GM23338 (cell line): ENCODE measurements at places on chromosomes 5 and 9. TPM values are rescaled to one million over a fixed set of nuclear protein-coding genes. Genes with fewer than 3 reads are reported as not detected.
A peak's percentile ranks its signal among the peaks of the same experiment; 100 is the strongest.

DNA sequence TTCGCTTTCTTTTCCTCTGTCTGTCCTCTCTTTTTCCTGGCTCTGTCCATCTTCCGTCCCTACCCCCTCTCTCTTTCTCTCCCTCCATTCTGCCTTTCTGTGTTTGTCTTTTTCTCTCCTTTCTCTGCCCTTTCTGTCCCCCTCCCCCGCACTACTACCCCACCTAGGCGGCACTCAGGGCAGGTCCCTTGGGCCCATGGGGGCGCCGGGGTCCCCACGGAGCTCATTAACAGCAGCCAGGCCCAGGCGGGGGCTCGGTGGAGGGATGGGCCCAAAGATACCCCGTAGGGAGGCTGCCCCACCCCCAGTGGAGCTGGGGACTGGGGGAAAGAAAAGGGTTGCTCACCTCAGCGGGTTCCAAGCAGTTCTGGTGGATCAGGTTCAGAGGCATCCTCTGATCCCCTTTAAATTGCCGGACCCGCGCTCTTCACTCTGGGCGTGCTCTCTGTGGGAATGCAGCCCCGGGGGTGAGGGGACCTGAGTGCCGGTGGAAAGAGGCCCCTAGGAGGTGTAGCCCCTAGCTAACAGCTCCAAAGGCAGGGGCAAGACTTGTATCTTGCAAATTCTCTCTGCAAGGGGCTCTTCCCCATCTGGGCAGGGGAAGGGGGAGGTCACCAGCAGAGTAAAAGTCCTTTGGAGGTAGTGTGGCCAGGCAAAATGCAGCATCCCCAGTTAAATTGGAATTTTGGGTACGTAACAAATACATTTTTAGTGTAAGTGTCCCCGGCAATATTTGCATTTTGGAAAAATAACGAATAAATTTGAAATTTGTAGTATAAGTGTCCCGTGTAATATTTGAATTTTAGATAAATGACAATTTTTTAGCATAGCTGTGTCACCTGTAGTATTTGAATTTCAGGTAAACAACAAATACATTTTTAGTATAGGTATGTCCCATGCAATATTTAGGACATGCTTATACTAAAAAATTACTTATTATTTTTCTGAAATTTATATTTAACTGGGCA lies 7.4 kb downstream of the LHX2 start:
- peaks cover 100% of the 10 kb centered on the region for H3K27me3 ChIP-seq
- H3K27ac ChIP-seq, result no peak overlapping the region
- peaks cover 48% of the 10 kb centered on the region for H3K4me1 ChIP-seq
- H3K4me3 ChIP-seq, result peak overlapping the region; percentile 68
- DNase-seq, result peak; percentile 64
- no peaks in the 10 kb centered on the region for H3K36me3 ChIP-seq

DNA sequence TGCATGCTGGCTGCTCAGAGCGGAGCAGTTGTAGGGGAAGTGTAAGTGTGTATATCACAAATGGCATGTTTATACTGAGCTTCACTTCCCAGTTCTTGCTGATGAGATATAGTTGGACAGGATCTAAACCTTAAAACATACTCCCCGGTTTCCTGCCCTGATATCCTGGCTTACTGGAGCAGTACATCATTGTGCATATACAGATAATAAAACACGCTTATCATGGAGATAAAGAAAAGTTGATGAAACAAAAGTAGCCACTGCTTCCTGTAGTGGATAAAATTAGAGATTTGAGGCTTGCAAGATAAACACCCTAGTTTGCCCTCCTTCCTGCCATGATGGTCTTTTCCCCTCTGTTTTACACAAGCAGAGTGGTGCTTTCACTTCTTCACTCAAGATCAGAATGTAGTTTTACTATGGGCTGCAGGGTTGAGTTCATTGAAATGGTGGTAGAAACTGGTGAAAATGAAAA lies 15.0 kb downstream of the NPR3 start:
- no peak overlapping the region for H3K27ac ChIP-seq
- no peaks in the 10 kb centered on the region for H3K27me3 ChIP-seq
- no peak overlapping the region for H3K4me3 ChIP-seq
- no peaks in the 10 kb centered on the region for H3K36me3 ChIP-seq
- DNase-seq, result no peak

DNA sequence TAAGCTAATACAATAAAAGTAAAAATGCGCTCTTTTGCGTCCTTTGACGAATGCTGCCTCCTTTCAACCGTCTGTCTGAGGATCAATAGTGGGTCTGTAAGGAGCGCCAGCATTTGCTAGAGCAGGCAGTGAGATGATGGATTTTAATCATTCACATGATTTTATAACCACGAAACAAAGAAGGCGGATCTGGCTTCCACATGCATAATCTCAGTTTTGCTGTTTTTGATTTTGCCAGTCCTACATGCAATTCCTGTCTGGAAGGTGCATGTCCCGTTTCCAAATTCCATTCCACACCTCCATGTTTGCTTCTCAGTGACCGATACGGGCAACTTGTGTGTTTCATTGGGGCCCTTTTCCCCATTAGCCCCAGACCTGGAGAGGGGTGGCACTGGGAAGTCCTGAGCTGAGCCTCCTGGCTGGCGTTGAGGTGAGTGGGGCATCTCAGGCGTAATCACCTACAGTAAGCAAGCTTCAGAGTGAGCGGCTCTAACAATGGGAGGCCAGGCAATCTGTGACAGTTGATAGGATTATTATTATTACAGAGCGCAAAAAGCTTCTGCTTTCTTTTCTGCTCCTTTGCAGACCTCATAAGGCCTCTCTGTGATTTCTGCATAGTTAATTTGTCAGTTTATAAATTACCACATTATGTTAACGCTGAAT lies 405.4 kb downstream of the ZSWIM6 start:
- DNase-seq, result no peak
- no peaks in the 10 kb centered on the region for H3K36me3 ChIP-seq
- no peaks in the 10 kb centered on the region for H3K27me3 ChIP-seq
- H3K27ac ChIP-seq, result no peak overlapping the region
- H3K4me3 ChIP-seq, result no peak overlapping the region

DNA sequence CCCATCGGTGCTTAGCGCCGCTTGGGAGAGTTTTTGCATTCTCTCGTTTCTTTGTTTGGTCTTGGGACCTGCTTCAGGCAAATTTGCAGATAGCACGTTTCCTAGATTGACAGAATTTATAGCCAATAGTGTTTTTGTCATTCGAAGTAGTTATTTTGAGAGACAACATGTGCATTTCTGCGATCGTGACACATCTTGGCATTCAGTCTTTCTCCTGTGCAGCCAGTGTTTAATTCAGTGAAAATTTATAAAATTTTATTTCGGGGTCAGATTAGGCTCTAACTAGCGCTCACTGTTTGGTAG lies 830 bp downstream of the PRRC1 start:
- H3K4me3 ChIP-seq, result peak overlapping the region; percentile 98
- H3K36me3 ChIP-seq, result peaks cover 24% of the 10 kb centered on the region
- peaks cover 6% of the 10 kb centered on the region; the same call in 1 of the 2 replicates for H3K4me1 ChIP-seq

DNA sequence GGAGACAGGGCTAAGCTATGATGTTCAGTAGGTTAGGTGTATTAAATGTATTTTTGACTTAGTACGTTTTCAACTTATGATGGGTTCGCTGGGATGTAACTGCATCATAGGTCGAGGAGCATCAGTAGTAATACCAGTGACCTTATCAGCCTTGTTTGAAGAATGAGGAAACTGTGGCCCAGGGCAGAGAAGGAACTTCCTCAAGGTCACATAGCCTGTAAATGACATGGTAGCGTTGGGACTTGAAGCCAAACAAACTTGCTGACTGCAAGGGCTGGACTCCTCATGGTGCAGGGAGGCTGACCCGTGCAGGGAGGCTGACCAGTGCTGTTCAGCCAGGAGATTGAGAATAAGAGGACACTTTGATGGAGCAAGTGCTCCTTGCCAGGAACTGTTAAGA lies 21.3 kb upstream of the PTPN3 start:
- DNase-seq, result no peak
- H3K36me3 ChIP-seq, result no peaks in the 10 kb centered on the region
- H3K27ac ChIP-seq, result no peak overlapping the region
- H3K4me3 ChIP-seq, result no peak overlapping the region
- no peaks in the 10 kb centered on the region for H3K27me3 ChIP-seq
- H3K4me1 ChIP-seq, result no peaks in the 10 kb centered on the region

GRCh38 chr5:45694971-45695803 lies 993 bp downstream of the HCN1 start:
- DNase-seq, result peak; percentile 52
- peaks cover 11% of the 10 kb centered on the region; the same call in 1 of the 2 replicates for H3K4me1 ChIP-seq
- no peaks in the 10 kb centered on the region for H3K36me3 ChIP-seq
- peak overlapping the region; percentile 66 for H3K4me3 ChIP-seq

DNA sequence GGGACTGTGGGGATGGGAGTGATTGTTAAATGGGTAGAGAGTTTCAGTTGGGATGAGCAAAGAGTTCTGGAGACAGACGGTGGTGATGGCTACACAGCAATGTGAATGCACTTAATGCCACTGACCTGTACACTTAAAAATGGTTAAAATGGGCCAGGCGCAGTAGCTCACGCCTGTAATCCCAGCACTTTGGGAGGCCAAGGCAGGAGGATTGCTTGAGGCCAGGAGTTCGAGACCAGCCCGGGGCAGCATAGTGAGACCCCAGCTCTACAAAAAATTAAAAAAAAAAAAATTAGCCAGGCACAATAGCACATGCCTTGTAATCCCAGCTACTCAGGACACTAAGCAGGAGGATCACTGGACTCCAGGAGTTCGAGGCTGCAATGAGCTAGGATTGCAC lies 7.7 kb downstream of the LMAN2 start:
- DNase-seq, result no peak
- H3K4me1 ChIP-seq, result no peaks in the 10 kb centered on the region; the same call in 1 of the 2 replicates
- no peak overlapping the region for H3K4me3 ChIP-seq
- H3K27me3 ChIP-seq, result no peaks in the 10 kb centered on the region
- H3K36me3 ChIP-seq, result 0 out of 2 replicates have a peak, but pooled peaks cover 6% of the 10 kb centered on the region

DNA sequence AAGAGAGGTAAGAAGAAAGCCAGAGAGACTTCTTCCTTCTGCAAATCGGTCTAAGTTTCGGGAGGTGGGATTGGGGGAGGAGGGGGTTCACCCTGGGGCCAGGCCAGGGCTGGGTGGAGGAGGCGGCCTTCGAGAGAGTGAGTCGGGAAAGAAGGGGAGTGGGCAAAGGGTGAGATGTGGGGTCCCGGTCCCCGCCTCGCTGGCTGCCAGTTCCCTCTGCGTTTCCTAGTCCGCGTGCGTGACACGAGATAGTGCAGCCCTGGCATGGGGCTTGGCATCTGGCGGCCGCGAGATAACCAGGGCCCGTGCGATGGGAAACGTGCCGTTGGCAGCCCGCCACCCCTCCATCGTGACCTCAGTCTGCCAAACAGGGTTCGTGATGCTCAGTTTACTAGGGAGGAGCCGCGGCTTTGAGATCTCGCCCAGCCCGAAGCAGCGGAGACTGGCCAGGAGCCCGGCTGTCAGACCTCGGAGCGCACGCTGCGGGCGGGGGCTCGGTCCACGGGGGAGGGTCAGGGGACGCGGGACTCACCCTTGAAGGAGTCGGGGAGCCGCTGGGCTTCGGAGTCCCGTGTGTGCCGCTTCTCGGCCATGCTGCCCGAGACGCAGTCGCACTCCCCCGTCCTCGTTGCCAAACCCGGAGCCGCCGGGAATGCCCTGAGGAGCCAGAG lies at the start of gene STOM:
Gene STOM, minus strand, starts transcription at position 656 of the 671 bp plus-strand sequence. Its CDS starts 63 bp downstream, at position 593.
- H3K27ac ChIP-seq, result no peak within 1 kb of the TSS
- H3K4me1 ChIP-seq, result peaks cover 16% of the 10 kb centered on the region
- H3K36me3 ChIP-seq, result no peaks in the 10 kb centered on the region
- peaks cover 10% of the 10 kb centered on the region for H3K27me3 ChIP-seq
- H3K4me3 ChIP-seq, result peak within 1 kb of the TSS; percentile 64

- no peaks in the 10 kb centered on the region for H3K36me3 ChIP-seq
- no peaks in the 10 kb centered on the region for H3K27me3 ChIP-seq
- DNase-seq, result no peak
- no peaks in the 10 kb centered on the region; the same call in 1 of the 2 replicates for H3K4me1 ChIP-seq
- H3K4me3 ChIP-seq, result no peak overlapping the region
Observed at GRCh38 chr9:133819923-133820322, 81.8 kb upstream of the SARDH start.

DNA sequence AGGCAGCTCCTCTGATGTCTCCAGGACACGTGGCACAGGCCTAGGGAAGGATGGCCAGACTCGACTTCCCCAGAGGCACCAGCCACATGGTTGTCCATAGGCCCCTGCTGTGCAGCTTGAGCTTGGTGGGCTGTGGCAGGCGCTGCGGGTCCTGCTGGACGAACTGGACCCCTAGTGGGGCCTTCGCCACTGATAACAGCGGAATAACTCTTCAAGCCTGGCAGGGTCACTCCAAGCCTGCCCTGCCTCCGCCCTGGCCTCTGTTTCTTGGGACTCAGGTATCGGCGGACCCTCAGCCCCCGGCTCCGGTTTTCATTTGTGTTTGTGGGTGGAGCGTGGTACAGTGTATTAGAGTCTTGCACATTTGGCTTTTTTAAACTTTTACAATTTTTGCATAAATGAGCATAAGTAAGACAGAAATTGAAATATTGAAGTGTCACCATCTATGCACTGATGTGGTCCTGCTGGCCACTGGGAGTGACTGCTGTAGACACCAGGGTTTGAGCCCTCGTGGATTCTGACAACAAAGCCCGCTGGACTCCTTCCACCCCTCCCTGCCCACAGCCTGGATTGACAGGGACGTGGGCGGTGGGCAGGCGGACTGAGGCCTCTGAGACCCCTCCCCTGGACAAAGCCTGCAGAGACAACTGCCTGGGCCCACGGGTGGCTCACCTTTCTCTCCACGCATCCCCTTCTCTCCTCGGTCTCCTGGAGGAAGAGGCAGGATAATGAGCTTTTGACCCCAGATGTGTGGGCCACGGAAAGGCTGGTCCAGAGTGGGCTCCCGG lies 3.8 kb downstream of the FCN1 start:
- H3K27me3 ChIP-seq, result no peaks in the 10 kb centered on the region
- H3K36me3 ChIP-seq, result no peaks in the 10 kb centered on the region
- DNase-seq, result no peak
- no peak overlapping the region for H3K27ac ChIP-seq

DNA sequence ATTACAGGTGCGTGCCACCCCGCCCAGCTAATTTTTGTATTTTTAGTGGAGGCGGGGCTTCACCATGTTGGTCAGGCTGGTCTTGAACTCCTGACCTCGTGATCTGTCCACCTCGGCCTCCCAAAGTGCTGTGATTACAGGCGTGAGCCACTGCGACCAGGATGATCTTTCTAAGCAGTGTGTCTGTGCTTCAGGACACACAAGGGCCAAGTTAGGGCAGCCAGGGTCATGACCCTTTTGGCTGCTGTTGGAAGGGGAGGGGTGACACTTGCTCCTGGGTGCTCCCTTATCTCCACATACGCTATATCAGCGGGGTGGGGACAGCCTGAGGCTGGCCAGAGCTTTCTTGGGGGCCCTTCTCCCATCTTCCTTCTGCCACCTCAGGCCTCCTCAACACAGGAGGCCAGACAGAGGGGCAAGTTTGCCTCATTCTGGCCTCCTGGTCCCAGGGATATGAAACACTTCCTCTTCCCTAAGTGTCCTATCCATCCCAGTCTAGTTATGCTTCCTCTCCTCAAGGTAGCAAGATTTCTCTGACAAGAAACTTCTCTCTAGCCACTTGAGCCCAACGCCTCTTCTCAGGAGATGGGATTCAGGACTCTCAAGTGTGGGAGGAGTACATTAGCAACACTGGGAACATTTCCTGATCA lies 1.9 kb upstream of the ZNF79 start:
- H3K4me3 ChIP-seq, result peak overlapping the region; percentile 95; the same call in 1 of the 2 replicates
- peaks cover 12% of the 10 kb centered on the region for H3K4me1 ChIP-seq
- no peak for DNase-seq
- H3K27me3 ChIP-seq, result no peaks in the 10 kb centered on the region

The TEX48 gene
- not detected in 2 replicates for total RNA-seq

The C5 gene
- total RNA-seq, result 0.12 and 0.31 TPM in 2 replicates

The PCDHA9 gene
- 3.2 and 3.3 TPM in 2 replicates for total RNA-seq

The C5orf52 gene
- not detected in 2 replicates for total RNA-seq

The KIF12 gene
- total RNA-seq, result 0.58 and 4.3 TPM in 2 replicates
